ENCODE measurements at places on chromosomes 1 and 21.

DNA sequence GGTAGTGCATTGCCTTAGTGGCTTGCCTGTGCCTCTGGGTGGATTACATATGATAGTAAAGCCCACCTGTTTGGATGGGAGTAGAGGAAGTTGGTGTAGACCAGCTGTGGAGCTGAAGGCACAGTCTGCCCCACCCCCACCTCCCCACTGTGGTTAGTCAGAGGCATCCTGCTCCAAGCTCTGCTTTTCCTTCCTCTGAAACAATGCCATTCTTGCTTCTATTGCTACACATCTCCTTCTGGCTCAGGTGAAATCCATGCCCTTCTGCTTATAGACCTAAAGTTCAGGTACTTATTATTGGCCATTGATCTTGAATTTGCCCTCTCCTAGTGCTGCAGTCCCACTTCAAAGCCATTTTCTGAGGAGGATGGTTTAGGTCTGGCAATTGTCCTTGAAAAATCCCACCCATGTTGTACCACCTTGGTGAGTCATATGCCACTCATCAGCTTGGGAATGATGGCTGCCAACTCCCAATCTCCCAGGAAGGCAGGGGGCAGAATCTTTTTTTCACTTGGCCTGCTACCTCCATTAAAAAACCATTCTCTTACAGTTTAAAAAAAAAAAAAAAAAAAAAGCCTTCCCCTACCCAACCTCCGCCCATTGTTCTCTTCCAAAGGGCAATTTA, 6.7 kb upstream of the TXLNA start:
- DNase-seq, result no peak

DNA sequence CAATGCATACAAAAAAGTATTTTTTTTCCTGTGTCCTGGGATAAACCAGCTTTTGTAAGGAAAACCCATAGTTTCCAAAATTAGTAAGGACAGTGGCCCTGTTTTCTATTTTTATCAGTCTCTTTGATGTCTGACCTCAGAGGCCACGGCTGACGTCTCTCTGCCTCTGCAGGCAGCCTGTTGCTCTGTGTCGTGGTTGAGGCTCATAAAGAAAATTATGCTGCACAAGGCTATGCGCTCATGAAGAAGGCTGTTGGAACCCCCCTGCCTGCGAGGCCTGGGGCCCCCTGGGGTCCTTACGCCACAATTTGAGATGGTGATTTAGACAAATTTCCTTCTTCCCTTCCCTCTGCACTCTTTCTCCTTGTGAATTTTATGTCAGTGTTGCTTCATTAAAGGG, 48.9 kb downstream of the AGPAT3 start:
- peak; percentile 88 for DNase-seq

DNA sequence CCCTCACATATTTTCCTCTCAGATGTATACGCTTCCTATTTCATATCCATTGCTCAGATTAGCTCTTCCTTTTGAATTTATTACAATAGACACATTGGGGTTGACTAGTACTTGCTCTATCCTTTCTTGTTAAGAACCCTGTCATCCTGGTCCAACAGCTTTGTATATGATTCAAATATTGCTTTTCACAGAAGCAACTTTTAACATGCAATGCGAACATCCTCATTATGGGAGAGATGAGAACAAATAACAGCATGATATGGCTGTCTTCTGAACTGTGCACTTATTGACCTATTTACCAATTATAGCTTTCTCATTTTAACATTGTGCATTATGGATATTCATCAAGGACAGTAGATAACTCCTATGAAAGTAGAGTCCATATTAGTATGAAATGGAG, 510.8 kb downstream of the PTPRC start:
- DNase-seq, result no peak

DNA sequence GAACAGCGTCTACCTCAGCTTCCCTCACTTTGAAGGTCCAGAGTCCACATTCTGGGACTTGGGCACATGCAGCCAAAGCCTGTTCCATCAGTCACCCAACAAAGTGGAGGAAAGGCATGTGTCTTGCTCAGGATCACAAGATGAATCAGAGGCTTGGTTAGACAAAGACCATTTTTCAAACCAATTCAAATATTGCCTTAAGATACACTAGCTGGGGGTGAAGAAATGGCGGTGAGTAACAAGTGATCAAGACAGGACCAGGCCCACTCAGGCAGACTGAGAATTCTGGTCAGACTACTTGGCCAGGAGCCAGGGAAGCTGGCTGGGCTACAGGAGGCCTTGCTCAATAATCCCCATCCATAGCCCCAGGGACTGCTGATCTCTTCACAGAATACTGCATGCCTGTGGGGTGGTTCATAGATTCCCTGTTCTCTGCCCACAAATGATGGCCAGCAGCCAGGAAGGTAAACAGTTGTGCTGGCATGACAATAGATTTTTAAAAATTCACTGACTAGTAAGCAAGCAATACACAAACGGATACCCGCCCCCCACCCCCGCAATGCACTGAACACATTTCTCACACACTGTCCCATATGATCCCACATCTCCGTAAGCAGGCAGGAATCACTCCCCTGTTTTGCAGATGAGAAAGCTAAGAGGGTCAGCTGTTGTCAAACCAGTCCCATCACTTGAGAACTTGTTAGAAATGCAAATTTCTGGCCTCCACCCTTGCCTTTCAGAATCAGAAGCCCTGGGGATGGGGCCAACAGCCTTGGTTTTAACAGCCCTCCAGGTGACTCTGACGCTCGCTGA, 27.2 kb downstream of the ERI3 start:
- DNase-seq, result peak; percentile 98

DNA sequence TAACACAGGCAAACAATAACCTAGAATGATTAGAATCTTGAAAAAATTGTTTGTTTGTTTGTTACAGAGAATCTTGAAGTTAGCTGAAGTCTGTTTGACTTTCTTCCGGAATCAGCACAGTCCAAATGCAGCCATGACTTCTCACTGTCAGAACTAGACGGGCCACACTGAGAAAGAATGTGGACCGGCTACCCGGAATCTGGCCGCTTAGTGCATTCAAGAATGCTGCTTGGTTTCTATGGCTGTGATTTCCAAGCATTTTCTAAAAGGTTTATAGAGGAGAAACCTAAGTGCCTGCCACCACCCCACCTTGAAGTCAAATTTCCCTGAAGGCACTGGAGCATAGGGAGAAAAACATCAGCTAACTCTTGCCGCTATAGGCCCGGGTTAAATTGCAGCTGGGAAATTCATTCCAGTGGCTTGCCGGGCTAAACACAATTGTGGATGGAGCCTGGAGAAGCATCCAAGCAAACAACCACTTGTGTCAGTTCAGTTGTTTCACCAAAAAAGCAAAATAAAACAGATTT, 231.1 kb downstream of the DISC1 start:
- no peak for DNase-seq

DNA sequence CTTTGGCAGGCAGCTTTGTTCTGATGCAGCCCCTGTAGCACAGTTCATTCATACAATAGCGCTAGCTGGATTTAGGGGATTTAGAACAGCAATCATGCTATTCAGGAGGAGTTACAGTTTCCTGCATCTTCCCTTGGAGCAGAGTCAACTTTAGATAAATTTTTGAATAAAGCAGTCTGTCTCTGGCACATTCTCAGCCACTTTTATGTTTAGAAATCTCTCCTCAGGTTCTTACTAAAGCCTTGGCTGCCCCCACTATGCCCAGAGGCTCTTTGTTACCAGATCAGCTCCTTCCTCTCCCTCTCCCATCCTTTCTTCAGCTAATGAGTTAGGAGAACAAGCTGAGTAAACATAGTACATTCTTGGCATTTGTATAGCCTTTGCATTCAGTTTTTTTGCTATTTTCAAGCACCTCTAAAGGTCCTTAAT, 17.0 kb upstream of the PIGC start:
- no peak for DNase-seq

DNA sequence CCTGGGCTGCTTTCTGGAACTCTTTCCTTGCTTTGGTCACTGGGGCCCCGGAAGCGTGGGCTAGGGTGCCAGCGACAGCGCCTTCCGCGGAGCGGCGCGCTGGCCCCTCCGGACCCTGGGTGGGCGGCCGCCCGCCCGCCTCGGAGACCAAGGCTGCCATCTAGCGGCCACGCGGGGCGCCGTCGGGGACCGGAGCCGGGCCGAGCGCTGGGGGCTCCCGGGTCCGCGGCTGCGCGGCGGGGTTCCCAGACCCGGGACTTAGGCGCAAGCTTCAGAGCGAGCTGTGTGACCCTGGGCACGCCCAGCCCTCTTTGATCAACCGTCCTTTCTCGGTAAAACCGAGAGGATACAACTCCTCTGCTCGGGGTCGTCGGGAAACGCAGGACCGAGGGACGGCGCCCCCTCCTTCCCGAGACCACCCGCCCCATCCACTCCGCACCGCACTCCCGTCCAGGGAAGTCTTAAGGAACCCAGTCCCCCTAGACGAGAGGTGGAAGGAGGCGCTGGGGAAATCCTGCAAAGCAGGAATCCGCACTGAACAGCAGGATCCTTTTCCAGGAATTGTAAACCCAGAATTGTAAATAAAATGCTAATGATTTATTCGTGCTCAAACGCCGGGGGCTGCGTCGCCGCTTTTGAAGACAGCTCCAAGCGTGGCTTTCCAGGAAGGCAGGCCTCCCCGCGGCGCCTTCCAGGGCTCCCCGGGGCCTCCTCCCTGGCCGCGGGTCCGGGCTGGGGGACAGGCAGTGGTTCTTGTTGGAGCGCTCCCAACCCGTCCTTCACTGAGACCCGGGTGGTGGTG, 41.2 kb downstream of the RRAGC start:
- DNase-seq, result peak; percentile 28

DNA sequence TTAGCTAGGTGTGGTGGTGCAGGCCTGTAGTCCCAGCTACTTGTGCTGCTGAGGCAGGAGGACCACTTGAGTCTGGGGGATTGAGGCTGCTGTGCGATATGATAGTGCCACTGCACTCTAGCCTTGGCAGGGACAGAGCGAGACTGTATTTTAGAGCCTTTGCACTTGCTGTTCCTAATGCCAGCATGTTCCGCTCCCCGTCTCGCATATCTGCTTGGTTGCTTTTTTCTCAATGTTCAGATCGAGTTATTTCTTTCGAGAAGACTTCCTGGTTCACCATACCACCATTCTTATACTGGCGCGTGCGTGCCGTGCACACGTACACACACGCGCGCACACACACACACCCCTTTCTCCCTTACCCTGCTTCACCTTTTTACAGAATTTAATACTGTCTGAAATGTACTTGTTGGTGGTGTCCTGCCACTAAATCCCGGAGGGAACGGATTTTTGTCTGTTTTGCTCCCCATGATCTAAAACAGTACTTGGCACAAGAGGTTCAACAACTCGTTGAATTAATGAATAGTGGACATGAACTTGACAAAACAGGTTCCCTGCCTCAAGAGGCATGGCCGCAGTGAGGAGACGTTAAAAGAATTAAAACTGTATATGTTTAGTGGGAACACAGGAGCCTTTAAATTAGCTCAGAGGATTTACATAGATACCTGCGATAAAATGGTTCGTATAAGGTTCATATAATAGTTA, 1.1 kb upstream of the RPRD2 start:
- DNase-seq, result no peak

DNA sequence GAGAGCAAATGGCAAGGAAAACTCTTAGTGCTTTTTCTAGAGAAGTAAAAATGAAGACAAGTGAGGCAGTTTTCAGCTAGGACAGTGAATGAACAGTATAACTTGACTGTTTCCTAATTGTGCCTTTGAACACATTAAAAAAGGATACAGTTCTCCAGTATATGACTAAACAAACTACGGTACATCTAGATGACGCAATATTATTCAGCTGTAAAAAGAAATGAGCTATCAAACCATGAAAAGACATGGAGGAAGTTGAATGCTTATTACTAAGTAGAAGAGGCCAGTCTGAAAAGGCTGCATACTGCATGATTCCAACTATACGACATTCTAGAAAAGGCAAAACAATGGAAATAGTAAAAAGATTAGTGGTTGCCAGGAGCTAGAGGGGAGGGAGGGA, 206.3 kb downstream of the SIPA1L2 start:
- DNase-seq, result peak; percentile 42

- DNase-seq, result no peak
These were observed at the start of gene FAM3B for GRCh38 chr21:41316200-41317062. Gene FAM3B, plus strand, starts transcription at chr21:41316801. Its CDS starts 79 bp downstream, at chr21:41316880.

- no peak for DNase-seq
These were observed 45.2 kb downstream of the TMCO4 start for GRCh38 chr1:19754482-19754881.

GRCh38 chr1:25677193-25677773, 60.7 kb downstream of the MAN1C1 start:
- DNase-seq, result no peak

GRCh38 chr1:221408117-221408803, 333.6 kb downstream of the DUSP10 start:
- no peak for DNase-seq

DNA sequence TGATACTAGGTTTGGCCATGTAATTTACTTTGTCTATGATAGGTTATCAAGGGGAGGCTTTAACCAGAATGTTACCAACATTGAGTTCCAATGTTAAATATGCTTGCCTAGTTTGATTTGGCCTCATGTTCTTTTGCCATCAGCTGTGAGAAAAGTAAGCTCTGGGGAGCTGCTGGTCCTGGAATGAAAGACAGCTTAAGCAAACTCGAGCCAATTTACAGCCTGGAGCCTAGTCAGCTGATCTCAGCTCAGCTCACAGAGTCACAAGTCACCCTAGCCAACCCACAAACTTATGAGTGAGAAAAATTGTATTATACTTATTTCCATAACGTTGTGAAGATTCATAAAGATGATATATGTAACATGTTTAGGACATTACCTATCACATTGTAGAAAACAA, 426.7 kb downstream of the RWDD3 start:
- no peak for DNase-seq

GRCh38 chr1:192724670-192725069, 84.2 kb upstream of the RGS2 start:
- no peak for DNase-seq

DNA sequence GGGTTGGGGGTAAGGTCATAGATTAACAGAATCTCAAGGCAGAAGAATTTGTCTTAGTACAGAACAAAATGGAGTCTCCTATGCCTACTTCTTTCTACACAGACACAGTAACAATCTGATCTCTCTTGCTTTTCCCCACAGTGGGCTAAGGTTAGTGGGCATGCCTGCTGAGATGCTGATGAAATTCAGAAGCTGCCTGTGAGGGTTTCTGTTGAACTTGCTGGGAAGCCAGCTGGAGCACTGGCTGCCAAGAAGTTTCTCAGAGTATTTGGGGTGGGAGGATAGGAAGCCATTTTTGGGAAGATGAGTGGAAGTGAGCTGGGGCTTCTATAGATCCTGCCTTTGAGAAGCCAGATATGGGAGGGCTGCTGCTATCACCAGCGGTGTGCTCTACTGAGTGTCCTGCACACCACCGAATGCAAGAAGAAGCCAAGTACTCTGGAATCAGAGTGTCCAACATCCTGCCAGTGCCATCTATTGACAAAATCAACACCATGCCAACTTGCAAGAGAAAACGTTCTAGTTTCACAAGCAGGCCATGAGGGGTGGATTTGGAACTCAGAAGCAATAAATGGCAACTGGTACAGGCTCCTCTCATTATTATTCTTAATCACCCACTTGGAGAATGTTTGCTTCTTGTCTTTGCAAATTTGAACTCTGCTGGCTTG, 102.7 kb downstream of the PTPRU start:
- no peak for DNase-seq

DNA sequence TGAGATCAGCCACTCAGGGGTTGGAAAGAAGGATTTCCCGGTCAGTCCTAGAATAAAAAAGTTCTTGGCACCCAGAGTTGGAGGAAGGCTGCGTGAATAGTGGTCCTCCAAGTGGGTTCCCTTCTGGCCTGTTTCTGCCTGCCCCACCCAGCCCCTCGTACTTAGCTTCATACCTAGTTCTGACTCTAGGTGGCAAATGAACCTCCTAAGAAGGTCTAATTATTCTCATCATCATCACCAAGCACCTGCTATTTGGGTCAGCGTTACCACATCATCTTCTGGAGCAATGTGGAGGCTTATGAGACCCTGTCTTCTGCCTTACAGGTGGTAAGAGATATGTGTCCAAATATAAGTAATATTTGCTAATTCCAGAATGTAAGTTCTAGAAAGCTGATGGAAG, 35.9 kb upstream of the NFASC start:
- no peak for DNase-seq

- no peak for DNase-seq
These were observed 26.9 kb downstream of the TOMM20 start for GRCh38 chr1:235101558-235102258.
